ENCODE measurements at places on chromosomes 6 and 20.

DNA sequence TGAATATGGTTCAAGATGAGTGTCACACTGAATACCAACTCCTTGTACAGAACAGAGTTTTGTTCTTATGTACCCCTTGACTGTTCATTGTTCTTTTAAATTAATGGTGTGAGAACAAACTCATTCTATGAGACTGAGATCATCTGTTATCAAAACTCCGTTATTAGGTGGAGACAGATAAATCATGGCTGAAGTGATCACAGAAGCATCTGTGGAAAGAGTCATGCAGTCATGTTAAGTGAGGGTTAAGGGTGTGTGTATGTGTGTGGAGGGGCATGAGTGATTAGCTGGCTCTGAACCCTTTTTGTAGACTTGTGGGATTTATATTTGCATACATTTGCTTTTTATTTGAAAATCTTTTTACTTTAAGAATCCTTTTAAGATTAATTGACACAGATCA, 24.7 kb downstream of the ADGRG6 start:
- no peak for DNase-seq

- DNase-seq = no peak
Measured at GRCh38 chr6:99424022-99424421, 1.1 kb downstream of the PNISR start.

DNA sequence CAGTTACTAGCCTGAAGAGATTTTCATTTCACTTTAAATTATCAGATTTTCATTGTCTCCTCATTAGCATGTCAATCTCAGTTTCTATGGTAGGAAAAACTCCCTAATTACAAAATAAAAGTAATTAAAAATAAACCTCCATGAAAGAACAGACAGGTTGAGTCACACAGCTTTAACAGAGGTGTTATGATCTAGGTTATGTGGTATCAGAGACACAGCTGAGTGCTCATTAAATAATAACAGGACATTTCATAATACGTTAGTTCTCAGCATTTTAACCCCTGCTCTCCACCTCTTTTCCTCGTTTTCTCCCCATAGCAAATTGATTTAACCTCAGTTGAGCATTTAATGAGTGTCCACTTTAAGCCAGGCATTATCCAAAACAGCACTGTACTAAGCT, 21.9 kb downstream of the TPBG start:
- no peak for DNase-seq

DNA sequence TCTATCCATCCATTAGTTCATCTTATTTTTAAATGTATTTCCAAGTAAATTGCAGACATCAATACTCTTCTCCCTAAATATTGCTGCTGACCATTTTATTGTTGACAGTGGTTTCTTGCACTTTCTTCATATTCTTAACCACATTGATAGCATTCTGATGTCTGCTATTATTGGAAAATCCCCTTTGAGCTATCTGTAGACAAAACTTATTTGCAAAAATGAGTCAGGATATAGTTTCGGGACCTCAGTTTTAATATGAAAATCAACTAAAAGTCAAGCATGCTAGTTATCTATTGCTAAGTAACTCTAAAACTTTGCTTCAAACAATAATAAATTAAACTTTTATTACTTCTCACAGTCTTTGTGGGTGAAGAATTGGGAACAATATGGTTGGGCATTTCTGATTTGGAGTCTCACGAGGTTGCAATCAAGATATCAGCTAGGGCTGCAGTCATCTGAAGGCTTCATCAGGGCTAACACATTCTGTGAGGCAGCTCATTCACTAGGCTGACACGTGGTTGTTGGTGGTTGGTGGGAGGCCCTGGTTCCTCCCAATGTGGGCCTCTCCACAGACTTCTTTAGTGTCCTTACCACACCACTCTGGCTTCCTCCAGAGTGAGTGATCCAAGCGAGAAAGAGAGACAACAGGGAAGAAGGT, 32.7 kb downstream of the CD109 start:
- peak; percentile 72 for DNase-seq
